ENCODE measurements at places on chromosomes 2 and 18.

- no peak for DNase-seq
Measured at GRCh38 chr2:188068093-188068492, 223.6 kb upstream of the GULP1 start.

DNA sequence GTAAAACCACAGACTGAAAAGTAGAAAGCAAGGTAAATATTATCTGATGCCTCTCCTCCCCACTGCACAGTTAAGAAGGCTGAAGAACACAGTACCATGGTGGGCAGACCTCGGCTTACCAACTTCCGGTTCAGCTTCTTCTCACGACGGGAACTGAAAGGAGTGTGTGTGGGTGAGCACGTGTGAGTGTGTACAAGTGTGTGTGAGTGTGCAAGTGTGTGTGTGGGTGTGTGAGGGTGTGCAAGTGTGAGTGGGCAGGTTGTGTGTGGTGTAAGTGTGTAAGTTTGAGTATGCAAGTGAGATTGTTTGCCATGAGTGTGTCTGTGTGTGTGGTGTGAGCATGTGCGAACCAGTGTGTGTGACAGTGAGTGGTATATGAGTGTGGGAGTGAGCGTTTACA, 103.5 kb downstream of the ADD2 start:
- DNase-seq: no peak

DNA sequence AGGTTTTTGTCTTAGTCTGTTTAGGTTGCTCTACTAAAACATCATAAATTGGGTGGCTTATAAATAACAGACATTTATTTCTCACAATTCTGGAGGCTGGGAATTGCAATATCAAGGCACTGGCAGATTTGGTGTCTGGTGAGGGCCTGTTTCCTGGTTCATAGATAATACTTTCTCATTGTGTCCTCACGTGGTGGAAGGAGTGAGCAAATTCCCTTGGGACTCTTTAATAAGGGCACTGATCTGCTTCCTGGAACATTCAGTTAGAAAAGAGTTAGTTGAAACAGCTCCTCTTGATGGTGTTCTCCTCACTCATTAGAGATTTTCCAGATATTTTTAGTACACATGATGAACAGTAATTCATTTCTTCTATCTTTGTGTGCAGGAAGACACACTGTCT, 22.3 kb downstream of the COL4A3 start:
- DNase-seq: no peak

DNA sequence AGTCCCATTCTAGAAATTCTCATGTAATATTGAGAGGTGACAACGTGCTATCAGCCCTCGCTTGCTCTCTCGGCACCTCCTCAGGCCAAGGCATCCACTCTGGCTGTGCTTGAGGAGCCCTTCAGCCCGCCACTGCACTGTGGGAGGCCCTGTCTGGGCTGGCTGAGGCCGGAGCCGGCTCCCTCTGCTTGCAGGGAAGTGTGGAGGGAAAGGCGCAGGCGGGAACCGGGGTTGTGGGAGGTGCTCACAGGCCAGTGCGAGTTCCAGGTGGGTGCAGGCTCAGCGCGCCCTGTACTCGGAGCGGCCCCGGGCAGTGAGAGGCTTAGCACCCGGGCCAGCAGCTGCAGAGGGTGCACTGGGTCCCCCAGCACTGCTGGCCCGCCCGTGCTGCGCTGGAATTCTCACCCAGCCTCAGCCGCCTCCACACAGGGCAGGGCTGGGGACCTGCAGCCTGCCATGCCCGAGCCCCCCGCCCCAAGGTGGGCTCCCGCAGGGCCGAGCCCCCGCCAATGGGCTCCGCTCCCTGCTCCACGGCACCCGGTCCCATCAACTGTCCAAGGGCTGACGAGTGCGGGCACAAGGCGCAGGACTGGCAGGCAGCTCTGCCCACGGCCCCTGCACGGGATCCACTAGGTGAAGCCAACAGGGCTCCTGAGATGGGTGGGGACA, 1680.6 kb upstream of the LRRTM1 start:
- no peak for DNase-seq

DNA sequence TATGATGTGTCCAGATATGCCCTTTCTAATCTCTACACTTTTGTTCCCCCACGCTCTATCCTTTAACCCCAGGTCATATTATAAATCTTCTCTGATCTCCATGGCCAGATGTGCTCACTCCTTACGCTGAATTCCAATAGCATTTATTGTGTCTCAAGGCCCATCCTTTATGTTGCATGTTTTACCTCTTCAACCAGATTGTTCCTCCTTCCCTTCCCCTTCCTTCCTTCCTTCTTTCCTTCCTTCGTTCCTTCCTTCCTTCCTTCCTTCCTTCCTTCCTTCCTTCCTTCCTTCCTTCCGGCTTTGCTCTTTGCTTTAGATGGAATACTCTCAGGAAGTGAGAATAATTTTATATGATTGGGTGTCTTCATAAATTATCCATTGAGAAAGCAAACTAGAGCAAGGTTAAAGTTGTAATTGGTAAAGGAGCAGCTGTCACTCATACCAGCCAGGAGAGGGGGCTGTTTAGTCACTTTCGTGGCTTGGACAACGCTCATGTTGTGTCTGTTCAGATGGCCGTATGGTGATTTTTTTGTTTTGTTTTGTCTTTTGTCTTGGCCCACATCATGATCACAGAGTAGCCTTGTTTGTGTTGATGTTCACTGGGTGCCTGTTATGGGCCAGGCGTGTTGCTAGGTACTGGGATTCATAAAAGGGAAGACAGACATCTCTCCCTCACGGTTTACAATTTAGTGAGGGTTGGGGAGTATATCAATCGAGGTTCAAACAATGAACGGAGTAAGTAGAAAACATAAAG, 68.0 kb downstream of the DAW1 start:
- peak; percentile 87 for DNase-seq

DNA sequence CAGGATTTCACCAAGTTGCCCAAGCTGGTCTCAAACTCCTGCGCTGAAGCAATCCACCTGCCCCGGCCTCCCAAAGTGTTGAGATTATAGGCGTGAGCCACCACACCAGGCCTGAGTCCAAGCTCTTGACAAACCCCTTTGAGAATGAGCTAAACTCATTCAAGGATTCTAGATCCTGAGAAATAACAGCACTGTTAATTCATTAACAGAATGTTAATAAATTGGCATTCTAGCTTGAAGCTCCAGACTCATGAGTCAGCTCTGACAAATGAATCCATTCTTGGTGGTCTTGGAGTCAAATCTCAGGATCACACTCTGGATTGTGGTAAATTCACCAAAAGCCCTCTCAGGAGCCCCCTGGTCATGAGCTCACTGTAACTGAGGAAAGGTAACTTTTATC, 1.8 kb downstream of the NARS1 start:
- DNase-seq: no peak

Data from Ammon's horn (tissue), 1 donor.